Mucosa of descending colon (tissue), 3 donors: ENCODE measurements at places on chromosomes 6 and 20. TPM values are rescaled to one million over a fixed set of nuclear protein-coding genes. Genes with fewer than 3 reads are reported as not detected.

Gene SLC22A23
- 74.7 TPM for total RNA-seq

- DNase-seq = peak; percentile 32
Observed at GRCh38 chr20:10090588-10091166, 55.9 kb downstream of the ANKEF1 start.

- DNase-seq = no peak
Observed at GRCh38 chr20:63168861-63169260, 47.1 kb downstream of the YTHDF1 start.

DNA sequence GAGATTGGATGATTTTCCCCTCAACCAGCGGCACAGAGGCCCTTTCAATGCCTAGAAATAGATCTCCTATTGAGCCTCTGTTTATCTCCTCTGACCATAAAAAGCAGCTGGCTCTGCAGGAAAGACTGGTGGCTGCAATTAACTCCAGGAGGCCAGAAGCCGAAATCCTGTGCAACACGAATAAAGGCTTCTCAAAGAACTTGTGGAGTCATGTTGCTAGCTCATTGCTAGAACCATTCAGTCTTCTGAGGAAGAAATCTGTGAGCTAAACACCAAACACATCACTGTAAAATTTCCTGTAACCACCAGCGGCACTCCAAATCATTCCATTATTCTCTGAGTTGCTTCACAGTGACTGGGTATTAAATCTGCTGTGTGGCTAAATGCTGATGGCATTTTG, 49.1 kb upstream of the TPD52L1 start:
- no peak for DNase-seq

Gene FAM209A
- total RNA-seq = 0.44 TPM

DNA sequence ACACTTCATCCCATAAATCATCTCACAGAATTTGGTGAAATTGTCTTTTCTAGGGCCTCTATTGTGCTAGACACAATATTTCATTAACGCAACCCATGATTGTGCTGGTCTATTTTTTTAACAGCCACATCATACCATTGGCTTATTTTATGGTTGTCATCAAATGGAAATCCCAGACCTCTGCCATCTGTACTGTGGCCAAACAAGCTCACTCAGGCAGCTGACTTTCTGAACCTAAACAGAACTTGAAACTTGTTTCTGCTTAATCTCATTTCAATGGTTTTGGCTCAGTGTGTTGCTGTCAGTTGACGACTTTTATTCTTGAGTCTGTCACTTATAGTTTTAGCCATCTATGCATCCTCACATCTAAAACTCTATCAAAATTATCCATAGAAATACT, 111.8 kb downstream of the HAO1 start:
- no peak for DNase-seq

Gene NR2E1
- total RNA-seq = not detected
